ENCODE measurements at places on chromosomes 12 and 14.

- no peak for DNase-seq
Observed at GRCh38 chr14:72173038-72173720, 240.9 kb downstream of the RGS6 start.

- no peak for DNase-seq
Observed at GRCh38 chr14:36773558-36773957, 111.9 kb downstream of the PAX9 start.

GRCh38 chr12:101616027-101616494 lies 21.3 kb downstream of the MYBPC1 start:
- DNase-seq, result no peak

DNA sequence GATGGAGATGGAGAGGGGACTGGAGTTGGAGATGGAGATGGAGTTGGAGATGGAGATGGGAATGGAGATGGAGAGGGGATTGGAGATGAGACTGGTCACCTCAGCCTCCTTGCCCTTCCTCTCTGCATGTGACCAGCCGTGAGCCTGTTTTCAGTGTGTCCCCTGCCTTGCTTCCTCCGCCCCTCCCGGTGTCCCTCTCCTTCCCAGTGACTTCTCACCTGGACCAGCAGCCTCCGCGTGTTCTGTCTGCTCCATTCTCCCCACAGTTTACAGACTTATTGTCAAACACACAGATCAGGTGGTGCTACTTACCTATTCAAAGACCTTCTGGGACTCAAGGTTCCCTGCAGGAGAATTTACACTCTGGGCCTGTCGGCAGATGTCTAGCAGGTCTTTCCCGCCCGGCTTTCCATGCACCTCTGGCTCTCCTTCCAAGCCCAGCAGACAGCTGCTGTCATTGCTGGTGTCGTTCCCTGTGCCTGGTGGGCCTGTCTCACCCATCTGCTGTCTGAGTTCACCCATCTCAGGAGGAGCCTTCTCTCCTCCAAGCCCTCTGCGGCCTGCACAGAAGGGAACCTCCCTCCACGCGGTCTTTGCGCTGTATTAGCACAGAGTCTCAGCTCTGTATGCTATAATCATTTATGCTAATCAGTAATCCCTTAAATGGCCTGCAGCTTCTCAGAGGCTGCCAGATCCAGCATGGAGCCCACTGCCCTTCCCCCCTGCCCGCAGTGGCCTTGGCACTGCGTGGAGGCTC lies 62.1 kb downstream of the ADGRD1 start:
- DNase-seq, result no peak

DNA sequence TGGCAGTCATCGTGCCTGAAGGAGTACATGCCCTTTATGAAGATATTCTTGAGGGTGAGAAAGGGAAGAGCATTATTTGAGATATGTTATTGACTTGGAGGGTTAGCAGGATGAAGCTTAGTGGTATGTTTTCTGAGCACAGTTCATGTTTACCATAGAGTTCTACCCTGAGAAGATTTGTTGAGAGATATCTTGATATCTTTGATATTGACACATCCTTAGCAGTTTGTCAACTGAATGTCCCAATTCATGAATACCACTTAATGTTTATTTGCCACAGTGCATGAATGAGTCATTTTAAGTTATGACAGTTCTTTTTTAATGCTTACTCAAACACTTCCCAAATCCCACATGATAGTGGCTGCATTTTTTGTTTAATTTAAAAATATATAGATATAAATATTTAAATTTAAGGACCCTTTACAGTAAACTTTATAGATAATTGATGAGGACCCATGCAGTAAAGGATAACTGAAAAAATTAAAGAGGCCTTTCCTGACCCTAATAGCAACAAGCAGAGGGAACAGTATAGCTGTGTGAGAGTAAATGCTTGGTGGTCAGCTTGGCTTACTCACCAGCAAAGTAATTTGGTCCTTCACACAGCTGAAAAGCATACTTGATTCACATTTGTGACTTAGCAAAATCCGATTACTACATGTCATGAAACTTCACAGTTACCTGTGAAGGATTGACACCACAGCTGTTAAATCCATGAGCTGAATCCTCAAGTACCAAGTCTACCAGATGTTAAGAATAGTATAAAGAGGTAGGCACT lies 25.8 kb downstream of the SLC39A9 start:
- DNase-seq, result no peak

DNA sequence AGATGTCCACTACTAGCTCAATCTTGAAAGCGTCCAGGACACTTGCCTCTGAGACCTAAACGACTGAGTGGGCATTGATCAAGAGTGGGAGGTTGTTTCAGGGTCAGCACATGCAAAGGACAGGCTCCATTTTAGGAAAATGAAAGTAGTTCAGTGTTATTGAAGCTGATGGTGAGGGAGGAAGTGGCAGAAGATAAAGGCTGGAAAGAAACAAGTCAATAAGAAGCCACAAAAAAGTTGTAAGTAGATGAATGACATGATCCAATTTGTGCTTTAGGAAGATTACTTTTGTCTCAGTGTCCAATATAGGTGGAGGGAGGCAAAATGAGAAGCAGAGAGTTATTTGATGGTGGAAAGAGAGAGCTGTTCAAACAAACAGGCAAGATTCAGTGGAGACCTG lies 22.0 kb downstream of the GPR65 start:
- DNase-seq, result no peak

DNA sequence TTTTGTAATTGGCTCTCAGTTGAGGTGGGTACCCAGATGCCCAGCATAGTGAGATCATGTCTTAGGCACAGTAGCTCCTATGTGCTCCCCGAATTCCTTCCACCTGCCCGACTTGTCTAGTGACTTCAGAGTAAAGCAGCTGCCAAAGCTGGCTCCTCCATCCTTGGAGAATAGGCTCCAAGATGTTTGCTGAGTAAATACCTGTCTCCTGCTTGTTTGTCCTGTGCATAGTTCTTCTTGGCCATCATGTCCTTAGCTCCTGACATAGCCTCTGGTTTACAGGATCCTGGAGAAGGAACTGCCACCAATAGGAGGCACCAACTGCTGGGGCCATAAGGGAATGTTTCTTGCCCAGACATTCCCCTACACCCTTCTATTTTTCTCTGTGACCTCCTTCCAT lies 52.6 kb upstream of the CISTR start:
- no peak for DNase-seq

- no peak for DNase-seq
Observed at GRCh38 chr12:64800640-64801039, 23.8 kb upstream of the TBC1D30 start.

DNA sequence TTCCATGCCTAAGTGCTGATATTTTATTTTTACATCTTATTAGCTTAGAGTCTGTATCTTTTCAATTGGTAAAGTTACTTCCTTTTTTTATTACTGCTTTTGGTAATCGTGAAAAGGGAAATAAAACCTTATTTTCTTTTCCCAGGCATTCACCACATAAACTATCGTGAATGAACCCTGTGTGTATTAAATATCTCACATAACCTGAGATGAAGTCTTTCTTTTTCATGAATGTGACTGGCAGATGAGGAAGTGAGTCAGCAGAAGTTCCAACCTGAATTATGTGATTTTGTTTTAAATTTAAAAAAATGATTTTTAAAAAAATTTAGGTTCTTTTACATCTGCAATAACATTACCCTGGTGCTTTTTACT lies 26.0 kb downstream of the MYBPC1 start:
- no peak for DNase-seq

- no peak for DNase-seq
Observed at GRCh38 chr12:6817098-6817497, 4.5 kb upstream of the GPR162 start.

DNA sequence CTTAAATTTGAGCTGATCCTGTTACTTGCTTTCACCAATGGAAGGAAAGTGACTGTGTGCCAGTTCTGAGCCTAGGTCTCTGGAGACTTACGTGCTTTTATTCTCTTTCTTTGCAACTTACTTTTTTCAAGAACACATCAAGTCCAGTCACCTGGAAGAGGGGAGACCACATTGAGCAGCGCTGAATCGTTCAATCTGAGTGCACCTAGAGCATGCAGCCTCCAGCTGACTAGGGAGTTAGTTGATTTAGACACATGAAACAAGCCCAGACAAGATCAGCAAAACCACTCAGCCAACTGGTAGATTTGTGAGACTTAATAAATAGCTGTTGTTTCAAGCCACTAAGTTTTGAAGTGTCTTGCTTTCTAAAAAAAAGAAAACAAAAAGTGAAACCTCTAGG lies 1014.8 kb upstream of the FBXO33 start:
- DNase-seq, result no peak

Data from stimulated activated CD8-positive, alpha-beta memory T cell treated with anti-CD3 and anti-CD28 coated beads, Interleukin-4, amount 100 ng/mL, for 1 hour (primary cell).